ENCODE measurements at places on chromosomes 12 and 14.

GRCh38 chr14:106728611-106729010, 1202.2 kb downstream of the TMEM121 start:
- no peak for DNase-seq

DNA sequence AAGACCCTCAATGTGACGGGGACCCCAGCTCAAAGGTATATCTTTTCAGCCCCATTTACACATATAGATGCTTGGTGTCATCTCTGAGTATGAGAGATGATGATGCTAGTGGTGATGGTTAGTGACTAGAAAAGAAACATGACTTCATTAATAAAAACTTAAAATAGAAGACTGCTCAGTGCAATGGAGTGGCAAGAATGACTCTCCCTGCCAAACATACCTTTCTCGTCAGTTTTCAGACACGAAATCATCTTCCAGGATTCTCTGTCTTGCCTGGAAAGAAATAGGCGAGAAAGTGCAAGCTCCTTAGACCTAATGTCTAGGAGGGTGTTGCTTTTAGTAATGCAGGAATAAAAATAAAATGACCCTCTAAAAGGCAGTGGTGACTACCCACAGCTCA, 71.7 kb downstream of the TPH2 start:
- no peak for DNase-seq

- no peak for DNase-seq
Measured at GRCh38 chr12:120368789-120369602, at the start of gene MSI1. MSI1 (minus strand) TSS chr12:120369164; CDS start chr12:120369091, 73 bp downstream.

GRCh38 chr12:108369736-108370396, 30.8 kb upstream of the CMKLR1 start:
- no peak for DNase-seq

DNA sequence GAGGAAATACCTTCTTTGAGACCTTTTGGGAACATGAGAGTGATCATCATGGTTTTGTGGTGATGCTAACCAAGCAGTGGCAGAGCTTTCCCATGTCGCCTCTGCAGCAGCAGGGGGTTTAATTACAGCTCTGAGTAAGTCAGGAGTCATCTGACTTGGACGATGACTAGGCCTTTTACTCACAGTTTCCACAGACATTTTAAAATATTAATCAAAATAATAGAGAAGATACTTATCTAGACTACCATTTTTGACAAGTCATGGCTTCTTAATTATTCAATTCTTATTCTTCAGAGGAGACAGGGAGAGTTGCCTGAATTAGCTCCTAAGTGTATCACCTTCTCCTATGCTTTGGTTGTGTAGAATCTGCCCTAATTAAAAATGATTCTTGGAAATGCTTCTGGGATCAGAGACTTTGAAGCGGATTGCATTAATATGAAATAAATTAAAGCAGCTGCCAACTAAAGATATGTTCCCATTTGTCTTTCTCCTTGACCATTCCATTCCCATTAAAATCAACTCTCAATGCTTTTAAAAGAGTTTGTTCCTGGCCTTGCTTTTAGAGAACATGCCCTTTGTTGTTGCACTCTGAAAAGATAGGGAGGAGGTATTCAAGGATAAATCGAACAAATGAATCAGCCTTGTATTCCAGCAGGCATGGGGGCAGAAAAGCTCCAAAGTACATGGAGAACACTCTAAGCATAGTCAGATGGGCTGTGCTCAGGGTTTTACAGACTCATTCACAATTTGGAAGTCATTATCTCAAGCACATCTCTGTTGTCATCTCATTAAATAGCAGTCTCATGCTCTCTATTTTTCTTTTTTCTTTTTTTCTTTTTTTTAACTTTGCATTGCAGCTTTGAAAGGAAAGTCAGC, 7.7 kb upstream of the IFNG-AS1 start:
- DNase-seq: peak; percentile 63

- DNase-seq: no peak
Measured at GRCh38 chr12:109596418-109597244, 23.0 kb downstream of the MVK start.

GRCh38 chr14:95339301-95339865, 19.7 kb upstream of the CLMN start:
- no peak for DNase-seq

DNA sequence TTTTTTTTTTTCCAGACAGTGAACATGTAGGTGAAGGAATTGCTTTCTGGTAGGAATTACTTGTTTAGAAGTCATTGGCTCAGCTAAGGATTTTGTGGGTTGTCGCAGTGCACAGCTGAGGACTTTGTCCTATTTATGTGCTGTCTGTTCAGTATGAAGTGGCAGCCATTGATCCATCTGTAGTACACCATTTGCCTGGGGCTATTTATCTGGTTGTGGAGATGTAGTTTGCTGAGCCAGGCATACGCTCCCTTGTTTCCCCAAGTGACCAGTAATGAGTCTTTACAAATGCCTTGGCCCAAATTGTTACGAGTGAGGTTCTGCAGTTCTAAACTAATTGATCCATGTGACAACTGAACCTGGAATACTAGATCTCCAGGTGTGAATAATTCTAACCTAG, 140.1 kb downstream of the NRXN3 start:
- no peak for DNase-seq

DNA sequence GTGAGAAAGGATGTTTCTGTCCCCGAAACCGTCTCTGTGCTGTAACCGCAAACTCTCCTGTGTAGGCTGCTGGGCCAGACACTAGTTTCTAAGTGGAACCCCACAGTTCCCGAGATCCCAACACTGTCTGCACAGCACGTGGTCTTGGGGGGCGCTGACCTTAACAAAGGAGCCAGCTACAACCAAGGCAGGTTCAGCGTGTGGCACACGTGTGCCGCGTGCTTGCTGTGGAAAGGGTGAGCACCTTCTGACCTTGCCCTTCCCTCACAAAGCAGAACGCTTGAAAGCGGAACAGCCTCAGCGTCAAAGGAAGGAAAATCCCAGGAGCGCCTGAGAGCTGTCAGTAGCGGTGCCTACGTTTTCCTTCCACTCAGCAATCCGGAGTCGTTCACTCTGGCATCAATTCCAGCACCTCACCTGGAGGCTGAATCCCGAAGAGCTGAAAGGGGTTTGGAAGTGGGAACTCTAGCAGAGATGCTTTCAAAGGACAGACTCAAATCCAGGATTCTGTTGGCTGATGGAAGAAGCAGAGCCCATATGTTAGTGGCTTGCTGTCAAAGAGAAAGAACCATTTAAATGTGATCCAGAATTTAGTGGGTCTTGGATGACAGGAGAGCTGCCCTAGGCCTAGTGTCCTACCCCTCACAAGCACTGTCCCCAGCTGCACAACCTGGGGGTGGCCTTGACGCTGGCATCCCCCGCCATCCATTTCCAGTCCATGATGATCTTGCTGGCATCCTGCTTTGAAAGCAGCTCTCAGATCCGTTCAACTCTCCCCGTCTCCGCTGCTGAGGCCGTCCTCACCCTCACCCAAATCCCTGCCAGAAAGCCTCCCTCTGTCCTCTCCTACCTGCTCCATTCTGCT, 27.1 kb downstream of the CCDC92 start:
- no peak for DNase-seq

DNA sequence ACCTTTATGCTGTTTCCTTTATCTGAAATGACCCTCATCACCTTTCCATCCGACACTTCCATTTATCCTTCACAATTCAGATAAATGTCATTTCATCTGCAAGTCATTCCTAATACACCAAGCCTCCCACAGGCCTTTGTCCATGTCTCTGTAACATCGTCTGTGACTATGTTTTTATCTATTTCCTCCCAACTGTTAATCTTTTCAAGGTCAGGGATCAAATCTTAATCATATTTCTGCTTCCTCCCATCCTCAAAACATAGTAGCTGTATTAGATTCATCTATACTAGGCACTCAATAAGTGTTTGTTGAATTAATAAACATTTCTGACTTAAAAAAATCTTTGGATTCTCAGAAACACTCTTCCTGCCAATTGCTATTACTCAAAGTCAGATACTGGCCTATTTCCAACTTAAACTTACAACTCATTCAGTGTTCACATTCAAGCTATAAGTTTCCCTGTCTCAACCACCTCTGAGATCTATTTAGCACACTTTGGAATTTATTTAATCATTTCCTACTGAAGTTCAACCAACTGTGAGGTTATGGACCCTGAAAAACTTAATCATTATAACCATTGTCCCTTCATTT, 100.2 kb upstream of the ALX1 start:
- DNase-seq: no peak

DNA sequence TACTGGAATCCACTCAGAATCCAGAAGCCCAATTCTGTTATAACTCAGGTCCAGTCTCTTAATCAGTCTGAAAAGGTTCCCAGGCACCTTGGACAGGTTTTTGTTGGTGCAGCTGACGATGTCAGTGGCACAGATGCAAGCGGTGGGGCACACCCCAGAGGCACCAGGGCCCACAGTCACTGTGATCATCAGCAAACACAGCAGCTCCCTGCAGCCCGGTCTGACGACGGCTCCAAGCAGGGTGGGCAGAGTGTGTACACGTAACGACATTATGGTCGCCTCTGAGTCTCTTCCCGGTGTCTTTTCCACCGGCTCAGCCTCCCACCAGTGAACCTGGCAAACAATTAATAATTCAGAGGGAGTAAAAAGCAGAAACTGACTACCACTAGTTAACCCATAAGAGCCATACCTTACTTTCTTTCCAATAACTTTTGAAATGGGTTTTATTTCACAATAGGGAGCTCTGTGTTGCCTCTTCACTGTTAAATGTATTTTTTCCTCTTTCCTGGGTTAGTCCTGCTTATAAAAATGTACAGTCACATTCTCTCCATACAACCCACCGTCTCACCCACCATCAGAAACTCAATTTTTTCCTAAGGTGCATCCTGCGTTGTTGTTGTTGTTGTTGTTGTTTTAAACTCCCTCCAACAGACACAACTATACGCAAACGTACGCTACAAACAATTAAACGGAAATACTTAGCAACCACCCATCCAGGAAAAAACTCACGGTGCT, 521 bp upstream of the PCED1B start:
- no peak for DNase-seq

- DNase-seq: no peak
Measured at GRCh38 chr12:77357655-77358054, 292.3 kb upstream of the E2F7 start.

- peak; percentile 73 for DNase-seq
Measured at GRCh38 chr12:3236345-3237187, 159.4 kb downstream of the TSPAN9 start.

DNA sequence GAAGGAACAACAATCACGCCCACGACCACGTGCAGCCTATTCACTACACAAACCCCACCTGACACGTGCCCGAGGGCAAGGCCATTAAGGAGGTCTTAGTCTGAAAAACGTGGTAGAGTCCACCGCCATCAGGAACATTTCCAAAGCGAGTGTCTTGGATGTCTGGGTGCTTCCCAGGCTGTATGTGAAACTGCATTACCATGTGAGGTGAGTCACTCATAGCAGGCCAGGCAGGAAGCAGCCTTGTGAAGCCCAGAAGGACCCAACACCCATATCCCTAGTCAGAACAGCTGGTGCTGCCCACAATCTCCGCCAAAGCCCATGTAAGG, 3.3 kb upstream of the KRT79 start:
- DNase-seq: peak; percentile 82

GRCh38 chr14:101736585-101736984, 24.9 kb upstream of the PPP2R5C start:
- DNase-seq: no peak

DNA sequence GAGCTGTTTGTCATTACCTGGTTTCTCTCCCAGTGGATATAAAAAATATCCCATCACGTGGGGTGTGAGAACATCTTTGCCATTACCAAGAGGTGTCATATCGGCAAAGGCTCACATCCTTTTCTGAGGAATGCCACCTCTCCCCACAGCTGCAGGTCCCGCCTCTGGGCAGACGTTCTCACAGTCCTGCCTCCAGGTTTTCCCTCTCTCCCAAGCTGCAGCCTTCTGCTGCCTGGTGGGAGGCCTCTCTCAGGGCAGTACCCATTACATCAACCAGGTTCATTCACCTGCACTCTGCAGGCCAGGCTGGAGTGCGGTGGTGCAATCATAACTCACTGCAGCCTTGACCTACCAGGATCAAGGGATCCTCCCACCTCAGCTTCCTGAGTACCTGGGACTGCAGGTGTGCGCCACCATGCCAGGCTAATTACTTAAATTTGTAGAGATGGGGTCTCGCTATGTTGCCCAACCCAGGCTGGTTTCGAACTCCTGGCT, 15.0 kb upstream of the TMEM119 start:
- DNase-seq: no peak

DNA sequence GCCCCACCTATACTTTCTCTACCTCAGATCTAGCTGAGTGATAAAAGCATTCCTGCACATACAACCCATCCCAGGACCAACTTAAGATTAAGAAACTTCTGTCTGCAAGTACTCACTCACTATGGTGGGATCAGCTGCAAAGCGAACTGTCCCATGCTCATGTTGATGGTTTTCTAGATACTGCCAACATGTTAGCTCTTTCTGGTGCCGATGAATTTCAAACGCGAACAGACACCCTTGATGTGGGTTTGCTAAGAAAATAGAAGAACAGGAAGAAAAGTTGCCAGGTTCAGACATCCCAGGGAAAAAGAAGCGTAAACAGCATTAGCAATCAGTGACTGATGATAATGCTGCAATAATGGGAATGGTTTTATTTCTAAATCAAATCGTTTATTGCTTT, 1.5 kb upstream of the SLC39A2 start:
- DNase-seq: no peak

DNA sequence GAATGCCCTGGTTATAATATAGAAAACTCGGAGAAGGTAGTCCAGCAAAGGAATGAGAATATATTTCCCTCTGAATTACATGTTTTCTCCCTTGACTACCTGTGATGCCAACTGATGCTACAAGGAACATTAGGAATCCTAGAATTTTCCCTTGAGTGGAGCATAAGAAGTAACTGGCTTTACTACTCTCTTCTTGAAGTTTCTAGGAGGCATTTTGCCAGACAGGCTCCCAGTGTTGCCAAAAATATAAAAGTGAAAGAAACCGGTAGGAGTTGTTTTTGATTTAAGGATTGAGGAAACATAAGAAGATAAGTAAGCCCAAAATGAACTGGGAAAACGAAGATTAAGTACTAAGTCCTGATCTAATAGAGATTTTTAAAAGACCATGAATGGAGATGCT, 693.4 kb downstream of the NOVA1 start:
- DNase-seq: peak; percentile 3

DNA sequence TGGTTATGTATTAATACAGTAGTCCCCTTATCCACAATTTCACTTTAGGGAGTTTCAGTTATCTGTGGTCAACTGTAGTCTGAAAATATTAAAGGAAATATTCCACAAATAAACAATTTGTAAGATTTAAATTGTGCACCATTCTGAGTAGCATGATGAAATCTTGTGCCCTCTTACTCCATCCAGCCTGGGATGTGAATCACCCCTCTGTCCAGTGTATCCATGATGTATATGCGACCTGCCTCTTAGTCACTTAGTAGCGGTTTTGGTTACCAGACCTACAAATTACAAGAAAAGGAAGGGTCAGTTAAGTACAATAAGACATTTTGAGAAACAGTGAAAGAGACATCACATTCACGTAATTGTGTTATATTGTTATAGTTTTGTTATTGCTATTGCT, 39.9 kb upstream of the MDGA2 start:
- DNase-seq: peak; percentile 37

GRCh38 chr12:122471324-122472226, 29.2 kb downstream of the ZCCHC8 start:
- peak; percentile 84 for DNase-seq

DNA sequence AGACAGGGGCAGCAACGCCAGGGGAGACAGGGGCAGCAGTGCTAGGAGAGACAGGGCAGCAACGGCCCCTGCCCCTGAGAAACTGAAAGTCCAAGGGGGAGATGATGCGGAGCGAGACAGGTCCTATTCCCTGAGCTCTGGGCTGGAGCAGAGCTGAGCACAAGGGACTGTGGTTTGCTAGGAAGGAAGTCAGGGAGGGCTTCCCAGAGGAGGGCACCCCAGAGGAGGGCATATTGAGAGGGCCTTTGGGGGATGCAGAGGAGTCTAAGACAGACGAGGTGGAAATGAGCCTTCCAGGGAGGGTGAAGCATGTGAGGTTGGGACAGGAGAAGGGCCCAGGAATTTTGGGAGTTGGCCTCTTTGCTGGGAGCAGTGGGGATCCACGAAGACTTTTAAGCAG, 52.1 kb upstream of the BEGAIN start:
- no peak for DNase-seq

All from fibroblast of villous mesenchyme (primary cell).